ENCODE measurements at places on chromosomes 4 and X.

DNA sequence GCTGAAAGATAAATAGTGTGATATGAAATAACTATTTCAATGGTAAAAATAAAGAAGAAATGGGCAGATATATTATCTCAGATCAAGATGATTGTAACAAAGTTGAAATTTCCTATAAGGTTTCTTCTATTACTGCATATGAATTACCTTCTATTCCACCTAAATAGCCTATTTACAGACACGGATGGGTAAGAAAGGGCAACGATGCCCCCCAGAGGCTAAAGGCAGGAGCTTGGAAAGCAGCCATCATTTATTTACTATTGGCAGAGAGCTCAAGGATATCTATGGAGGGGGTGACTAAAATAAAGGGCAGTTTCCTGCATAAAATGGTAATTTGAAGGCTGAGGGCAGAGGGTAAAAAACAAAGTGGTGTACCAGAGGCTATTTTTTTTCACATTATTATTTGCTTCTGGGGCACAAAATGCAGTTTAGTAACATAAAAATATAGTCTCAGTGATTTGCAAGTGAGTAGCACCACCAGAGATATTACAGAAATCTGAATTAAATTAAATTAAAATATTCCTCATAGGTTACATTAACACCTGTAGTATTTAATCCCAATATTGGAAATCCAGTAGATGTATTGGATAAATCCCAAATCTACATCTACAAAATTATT, 123.1 kb downstream of the BTC start:
- no peak for DNase-seq

- DNase-seq: no peak
Observed at GRCh38 chrX:123464709-123465108, 268.1 kb downstream of the THOC2 start.

GRCh38 chrX:112645774-112646173, 34.0 kb downstream of the LHFPL1 start:
- DNase-seq: no peak

DNA sequence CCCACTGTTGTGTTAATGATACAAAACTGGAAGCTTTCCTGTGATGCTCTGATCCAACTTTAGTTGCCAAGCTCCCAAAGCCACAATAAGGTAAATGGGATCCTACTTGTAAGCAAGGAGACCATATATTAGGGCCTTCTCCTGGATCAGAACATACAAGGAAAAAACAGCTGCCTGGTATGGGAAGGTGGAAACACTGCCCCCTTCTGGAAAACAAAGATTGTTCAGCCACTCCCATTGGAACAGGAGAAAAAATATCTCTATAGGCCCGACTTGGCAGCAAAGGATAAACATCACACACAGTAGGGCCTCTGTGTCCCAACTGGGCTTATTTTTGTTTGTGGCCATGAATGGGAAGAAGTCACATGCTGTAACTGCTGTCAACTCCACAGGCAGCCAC, 166.5 kb downstream of the TBX22 start:
- no peak for DNase-seq

DNA sequence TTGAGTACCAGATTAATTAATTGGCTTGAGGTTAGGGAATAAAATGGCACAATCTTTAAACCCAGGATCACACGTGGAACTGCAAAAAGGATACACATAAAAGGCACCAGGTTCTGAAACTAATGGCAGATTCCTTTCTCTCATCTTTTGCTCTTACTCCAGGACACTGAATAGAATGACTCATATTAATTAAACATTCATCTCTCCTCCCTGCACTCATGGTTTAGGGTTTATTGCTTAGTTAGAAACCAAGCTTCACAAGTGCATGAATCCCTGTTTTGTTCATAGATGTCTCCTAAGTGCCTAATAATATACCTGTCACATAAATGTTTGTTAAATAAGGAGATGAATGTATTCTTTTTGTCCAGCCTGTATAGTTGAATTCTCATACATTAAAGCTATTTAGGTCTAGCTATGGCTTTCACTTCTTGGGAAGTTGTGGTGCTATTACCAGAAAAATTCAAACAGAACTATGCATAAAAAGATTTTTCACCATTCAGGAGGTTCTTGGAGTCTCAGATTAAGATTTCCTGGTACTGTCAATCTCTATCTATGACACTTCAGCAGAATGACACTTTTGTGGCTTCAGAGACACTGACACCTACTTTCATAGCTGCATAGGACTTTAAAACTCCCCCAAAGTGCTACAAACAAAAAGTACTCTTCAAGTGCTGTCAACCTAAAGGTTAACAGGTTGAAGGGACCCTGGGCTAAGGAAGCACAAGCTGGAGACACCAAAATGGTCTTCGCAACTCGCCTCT, 7.4 kb downstream of the CORIN start:
- no peak for DNase-seq

DNA sequence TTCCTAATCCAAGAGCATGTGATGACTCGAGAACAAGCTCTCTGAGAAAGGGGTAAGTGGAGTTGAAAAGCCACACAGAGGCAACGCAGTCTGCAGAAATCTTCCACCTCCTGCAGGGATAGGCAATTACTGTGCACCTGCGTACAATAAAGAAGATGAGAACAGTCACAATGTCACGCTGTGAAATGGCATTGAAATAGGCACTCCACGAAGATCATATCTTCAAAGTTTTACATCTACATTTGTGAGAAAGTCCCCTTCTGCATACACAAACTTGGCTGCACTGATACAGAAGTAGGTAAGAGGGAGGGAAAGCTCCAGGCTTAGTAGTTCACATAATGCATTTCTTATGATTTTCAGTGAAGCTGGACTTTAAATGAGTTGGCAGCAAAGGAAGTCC, 27.1 kb downstream of the DDX60L start:
- DNase-seq: no peak

DNA sequence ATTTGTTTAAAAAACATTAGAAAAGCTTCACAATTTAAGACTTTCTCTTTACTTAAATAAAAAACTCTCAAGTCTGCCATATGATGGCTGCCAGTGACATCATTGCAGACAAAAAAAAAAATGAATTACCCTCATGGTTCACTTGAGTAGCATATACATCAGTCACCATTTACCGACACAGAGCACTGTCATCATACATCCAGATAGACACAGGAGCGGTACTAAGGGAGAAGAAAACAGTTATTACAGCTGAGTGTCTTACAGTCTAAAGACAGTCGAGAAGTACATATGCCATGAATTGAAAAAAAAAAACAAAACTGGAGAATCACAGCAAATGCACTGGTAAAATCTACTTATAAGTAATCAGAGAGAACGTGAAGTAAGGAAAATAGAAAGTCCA, 405.7 kb upstream of the GALNT7 start:
- no peak for DNase-seq

DNA sequence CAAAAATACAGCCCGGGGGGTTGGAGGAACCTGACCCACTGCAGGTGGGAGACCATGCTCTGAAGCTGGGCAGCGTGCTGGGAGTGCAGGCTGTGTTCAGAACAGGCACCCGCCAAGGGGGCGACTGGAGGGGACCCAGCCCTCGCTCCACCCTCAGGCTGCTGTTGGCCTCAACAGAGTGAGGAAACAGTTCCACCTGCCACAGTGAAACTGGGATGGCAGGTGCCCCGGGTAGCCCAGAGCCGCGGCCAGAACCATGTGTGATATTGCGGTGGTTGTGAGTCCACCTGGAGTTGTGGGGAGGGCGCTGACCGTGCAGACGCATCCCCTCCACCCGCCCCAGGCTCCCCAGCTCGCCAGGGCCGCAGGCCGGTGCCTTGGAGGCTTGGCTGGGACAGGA, 45.7 kb upstream of the PSAPL1 start:
- no peak for DNase-seq

DNA sequence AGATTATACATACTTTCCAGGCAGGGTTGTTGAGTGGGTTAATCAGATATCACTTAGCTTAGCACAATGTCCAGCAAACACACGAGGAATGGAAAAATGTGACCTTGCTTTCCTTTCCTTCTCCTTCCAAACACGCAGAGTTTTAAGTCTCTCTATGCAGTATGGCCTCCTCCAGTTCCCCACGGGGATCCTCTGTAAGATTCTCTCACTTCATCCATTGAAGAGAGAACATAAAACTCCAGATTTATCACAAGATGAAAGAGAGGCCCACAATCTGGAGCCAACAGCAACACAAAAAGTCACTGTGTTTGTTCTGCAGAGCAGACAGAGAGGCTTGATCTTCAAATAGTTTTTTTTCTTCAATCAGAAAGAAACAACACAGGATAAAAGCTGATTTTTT, 336.8 kb upstream of the CLNK start:
- DNase-seq: no peak

- no peak for DNase-seq
Observed at GRCh38 chrX:95893636-95894035, 791.0 kb upstream of the DIAPH2 start.

GRCh38 chrX:10086676-10087075, 70.1 kb upstream of the CLCN4 start:
- DNase-seq: no peak

DNA sequence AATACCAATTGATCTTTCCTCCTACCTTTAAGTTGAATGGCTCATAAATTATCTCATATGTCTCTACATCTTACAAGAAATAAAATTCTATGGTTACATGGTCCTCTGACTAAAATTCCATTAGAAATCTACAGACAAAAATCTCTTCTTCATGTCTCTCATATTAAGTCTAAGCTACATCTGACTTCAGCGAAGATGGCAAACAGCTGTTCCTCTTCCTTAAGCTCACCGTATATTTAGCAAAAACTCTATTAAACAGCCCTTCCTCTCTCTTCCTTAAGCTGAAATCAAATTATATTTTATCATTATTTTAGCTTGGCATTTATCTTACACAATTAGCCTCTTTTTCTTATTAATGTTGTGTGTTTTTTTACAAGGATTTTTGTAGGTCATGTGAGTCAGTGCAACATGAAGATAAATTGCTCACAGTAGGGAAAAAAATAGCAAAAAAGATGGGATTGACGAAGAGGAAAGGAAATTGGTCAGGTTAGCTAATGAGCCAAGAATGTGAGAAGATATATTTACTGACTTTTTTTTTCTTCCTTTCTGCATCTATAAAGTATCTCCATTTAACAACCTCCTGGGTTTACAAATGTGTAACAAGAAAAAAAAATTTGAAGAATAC, 2412.8 kb downstream of the ARAP2 start:
- no peak for DNase-seq

- no peak for DNase-seq
Observed at GRCh38 chr4:2352171-2352570, 66.3 kb downstream of the ZFYVE28 start.

- no peak for DNase-seq
Observed at GRCh38 chrX:57364145-57364544, 77.6 kb downstream of the FAAH2 start.

GRCh38 chr4:75643651-75644050, 13.3 kb upstream of the CDKL2 start:
- DNase-seq: no peak

DNA sequence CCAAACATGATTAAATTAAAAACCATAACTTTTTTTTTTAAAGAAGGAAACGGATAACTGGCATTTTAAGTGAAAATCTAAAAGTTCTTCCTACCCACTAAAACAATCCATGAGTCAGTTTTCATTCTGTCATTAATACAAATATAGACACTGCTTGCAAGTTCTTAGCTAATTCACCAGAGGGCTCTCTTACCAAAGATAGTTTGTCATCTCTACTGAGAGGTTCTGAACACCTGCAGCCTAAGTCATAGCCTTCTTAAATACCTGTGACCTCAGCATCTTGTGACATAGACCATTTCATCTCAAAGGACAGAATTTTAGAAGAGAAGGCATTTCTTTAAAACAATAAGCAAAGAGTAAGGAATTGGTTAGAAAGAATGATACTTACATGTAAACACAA, 65.3 kb upstream of the FAM120C start:
- no peak for DNase-seq

- DNase-seq: no peak
Observed at GRCh38 chrX:65744965-65745364, 77.5 kb downstream of the MSN start.

GRCh38 chr4:168631241-168632162, 134.7 kb downstream of the PALLD start:
- DNase-seq: no peak

- DNase-seq: no peak
Observed at GRCh38 chr4:107035819-107036583, at the start of gene DKK2. Gene DKK2 (minus strand): TSS chr4:107036313. CDS start chr4:107035591, 722 bp downstream.

DNA sequence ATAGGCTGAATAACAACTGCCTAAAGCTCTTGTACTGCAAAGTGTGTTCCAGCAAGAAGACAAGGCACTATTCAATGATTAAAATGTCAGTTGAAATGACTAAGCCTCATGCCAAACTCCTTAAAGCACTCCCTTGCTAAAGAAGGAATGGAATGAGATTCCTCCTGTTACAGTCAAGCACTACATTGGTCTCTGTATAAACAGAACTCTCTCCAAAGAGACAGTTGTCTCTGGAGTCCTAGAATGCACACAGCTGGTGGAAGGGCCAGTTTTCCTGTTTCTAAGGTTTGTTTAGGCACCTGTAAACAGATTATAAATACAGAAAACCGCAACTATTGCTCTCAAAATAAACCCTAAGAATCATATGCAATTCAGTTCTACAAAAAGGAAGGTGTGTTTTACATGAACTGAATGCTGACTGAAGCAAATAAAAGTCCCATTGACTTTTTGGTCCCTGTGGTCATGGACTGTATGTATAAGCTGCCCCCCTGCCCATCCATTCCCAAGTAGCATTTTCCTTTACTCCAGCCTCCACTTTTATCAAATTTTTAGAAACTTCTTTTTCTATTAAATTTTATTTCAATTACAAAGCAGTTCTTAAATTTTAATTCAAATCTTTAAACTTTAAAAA, 47.0 kb downstream of the FAT1 start:
- DNase-seq: no peak

GRCh38 chr4:27000820-27001219, 140.2 kb downstream of the STIM2 start:
- no peak for DNase-seq

- no peak for DNase-seq
Observed at GRCh38 chr4:167897116-167897515, 195.2 kb upstream of the ANXA10 start.

DNA sequence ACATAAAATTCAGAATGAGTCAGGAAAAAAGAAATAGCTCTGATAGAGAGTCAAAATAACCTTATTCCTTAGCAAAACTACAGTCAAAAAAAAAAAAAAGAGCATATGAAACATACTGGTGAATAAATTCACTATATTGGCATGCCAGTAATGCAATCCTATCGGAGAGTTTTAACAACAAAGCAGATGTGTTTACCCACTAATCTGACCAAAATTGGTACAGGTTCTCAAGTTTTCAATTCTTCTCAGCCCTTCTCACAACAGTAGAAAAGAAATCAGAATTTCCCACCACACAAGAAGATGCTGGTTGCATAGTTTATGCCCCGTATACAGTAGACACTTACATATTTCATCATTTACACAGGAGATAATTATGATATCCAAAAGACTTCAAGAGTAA, 59.4 kb downstream of the LCORL start:
- DNase-seq: no peak

GRCh38 chr4:19152264-19152663, 1099.4 kb upstream of the SLIT2 start:
- DNase-seq: no peak

DNA sequence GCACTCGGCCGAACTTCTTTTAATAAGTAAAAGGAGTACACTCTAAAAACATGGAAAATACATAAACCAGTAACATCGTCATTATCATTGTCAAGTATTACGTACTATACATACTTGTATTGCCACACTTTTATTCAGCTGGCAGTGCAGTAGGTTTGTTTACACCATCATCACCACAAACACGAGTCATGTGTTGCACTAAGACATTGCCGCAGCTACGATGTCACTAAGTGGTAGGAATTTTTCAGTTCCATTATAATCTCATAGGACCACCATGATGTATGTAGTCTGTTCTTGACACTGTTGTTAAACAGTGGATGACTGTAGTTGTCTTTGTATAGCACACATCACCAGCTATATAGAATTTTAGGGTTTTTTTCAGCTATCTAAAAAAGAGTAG, 48.0 kb upstream of the TMEM131L start:
- DNase-seq: no peak
